ENCODE measurements at places on chromosomes 7 and 10.

DNA sequence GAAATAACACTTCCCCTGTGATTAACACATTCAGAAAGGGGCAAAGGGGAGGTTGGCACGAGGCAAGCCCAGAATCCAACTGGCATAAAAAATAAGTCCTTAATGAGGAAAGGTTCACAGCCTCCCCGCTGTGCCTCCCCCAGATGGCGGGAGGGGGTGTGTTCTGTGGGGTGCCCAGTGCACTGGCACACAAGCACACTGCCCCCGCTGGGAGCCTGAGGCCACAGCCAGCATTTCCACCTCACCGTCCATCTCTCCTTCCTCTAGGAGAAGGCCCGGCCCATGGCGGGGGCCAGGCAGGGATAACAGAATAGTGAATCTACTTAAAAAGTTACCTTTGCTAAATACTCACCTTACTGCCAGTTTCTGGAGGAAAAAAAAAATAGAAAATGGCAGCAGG is 43.2 kb downstream of the PRKAG2 start:
- DNase-seq, result no peak

- peak; percentile 13 for DNase-seq
Measured at GRCh38 chr7:32039000-32039756, 31.0 kb downstream of the PDE1C start.

DNA sequence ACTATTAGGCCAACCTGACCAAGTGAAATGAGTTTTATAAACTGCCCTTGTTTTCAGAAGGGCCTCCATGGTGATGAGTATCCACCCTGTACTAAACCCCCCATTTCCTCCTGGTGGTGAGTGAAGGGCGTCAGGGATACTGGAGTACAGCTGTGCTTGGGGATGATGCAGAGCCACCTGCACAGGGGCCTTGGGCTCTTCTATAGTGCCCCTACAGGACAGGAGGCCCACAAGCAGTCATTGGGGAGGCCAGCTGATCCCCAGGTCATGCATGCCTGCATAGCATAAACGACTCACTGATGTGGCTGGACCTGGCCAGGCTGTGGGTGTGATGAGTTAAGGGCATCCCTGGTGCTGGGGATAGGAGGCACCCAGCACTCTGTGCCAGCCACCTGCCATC is 114.1 kb upstream of the CELF2 start:
- DNase-seq, result no peak

DNA sequence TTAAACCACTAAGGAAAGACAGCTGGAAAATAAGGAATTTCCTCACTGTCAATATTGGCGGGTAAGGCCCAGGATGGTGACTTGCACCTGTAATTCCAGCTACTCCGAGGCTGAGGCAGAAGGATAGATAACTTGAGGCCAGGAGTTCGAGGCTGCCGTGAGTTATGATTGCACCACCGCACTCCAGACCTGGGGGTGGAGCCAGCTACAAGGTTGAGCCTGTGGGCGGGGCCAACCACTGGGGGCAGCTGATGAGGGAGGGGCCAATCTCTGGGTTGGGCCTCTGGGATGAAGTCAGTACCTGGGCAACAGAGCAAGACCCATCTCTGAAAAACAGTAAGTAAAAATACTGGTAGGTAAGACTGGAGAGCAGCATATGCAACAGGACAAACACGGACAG is 80.1 kb upstream of the ADO start:
- no peak for DNase-seq

- DNase-seq, result no peak
Measured at GRCh38 chr10:119518936-119519335, 23.6 kb downstream of the RGS10 start.

GRCh38 chr7:55641273-55641691 is 69.0 kb upstream of the VOPP1 start:
- peak; percentile 82 for DNase-seq

GRCh38 chr10:118592675-118593330 is 2.6 kb downstream of the PRLHR start:
- no peak for DNase-seq

- DNase-seq, result no peak
Measured at GRCh38 chr10:31383810-31384588, 65.0 kb downstream of the ZEB1 start.

- DNase-seq, result no peak
Measured at GRCh38 chr10:13917791-13918190, 331.0 kb downstream of the PRPF18 start.

DNA sequence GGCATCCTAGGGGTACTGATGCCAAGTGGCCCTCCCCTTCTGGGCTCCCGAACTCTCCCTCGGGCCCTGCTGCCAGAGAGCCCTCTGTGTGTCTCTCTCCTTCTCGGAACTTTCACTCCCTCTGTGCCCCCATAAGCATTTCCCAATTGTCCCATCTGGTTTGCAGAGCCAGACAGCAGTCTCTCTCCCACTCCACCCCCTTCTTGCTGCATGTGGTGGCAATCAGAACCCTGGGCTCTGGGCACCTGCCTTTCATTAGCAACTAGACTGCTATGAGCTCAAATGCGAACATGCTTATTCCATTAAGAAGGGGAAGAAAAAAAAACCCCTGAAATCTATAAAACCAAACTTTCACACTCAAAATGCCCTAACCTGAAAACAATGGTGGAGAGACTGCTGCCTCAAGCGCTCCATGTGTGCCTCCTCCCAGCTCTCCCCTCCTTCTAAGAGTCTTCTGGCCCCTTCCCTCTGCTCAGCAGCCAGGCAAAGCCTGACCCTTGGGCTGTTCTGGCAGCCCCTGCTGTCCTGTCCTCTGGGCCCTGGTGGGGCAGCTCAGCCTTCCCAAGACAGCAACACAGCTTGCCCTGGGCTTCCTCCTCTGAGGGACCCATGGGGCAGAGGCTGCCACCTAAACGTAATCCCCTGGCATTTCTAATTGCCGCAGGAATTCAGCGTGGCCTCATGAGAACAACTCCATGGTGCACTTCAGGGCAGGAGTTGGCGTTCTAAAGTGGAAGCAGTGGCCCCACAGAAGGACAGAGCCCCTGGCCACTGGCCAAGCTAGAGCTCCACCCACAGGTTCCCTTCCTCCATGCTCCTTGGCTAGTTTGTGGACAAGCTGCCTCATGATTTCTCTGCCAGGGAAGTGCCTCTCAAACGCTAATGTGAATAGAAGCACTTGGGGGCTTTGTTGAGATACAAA is 415.4 kb downstream of the PLXNA4 start:
- no peak for DNase-seq

DNA sequence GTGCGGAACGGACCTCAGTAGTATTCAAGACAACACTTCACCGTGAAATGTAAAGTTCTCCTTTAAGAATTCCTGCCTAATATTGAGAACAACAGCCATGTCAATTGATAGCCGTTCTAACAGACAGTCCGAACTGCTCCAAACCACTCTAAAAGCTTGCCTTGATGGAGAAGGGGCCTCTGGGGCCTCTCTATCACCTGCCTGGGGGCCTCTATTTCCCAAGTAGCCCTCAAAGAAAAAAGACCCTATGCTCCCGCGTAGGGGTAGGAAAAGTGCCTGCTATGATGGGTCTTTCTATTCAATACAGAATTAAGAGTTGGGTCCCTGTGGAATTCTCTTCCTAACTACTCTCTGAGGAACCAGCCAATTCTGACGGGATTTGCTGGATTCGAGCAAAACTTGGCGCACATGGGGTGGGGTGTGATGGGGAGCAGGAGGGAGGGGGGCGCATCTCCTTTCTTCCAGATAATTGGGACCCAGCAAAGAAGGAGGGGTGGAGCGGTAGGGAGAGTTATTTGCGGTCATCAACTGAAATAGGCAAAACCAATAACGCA is 8.3 kb upstream of the DLX6 start:
- DNase-seq, result no peak

- DNase-seq, result no peak
Measured at GRCh38 chr10:92122941-92123450, 167.9 kb downstream of the CPEB3 start.

- no peak for DNase-seq
Measured at GRCh38 chr10:34479520-34480179, 335.4 kb downstream of the PARD3 start.

GRCh38 chr10:7011994-7012393 is 398.8 kb downstream of the SFMBT2 start:
- DNase-seq, result no peak

DNA sequence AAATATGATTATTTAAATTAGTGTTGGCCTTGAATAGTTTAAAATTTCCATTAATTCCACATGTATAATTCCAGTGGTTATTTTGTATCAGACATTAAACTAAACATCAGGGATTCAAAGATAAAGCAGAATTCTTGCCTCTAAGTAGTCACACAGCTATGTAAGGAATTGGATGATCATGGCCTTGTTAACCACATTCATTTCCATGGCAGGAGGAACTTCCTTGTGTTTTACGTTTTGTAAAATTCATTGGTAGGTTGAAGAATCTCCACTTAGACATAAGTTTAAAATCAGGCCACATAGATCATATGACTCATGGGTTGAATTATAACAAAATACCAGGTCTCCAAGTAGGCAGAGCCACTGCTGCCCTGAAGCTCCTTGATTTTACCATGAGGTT is 289.7 kb downstream of the PLXDC2 start:
- no peak for DNase-seq

- DNase-seq, result no peak
Measured at GRCh38 chr7:78530351-78530750, 731.8 kb downstream of the PHTF2 start.

DNA sequence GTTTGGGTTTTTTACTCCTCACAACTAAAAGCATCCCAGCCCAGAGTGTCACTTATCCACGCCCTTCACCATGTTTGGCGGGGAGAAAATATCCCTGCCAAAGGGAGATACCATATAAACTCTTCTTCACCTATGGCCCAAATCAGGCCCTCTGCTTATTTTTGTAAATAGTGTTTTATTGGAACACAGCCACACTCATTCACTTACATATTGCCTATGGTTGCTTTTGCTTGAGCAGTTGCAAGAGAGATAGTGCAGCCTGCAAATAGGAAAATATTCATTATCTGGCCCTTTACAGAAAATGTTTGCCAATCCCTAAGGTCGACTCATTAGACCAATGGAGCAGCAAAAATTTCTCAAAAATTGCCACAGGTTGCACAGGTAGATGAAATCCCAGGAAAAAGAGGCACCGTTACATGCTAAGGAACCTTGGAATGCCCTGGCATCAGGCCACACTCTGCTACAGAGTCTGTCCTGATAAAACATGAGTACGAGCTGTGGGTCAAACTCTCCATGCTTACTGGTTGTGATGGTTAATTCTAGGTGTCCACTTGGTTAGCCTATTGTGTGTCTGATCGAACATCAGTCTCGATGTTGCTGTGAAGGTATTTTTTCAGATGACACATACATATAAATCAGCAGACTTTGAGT is 7.9 kb upstream of the RASSF4 start:
- DNase-seq, result no peak

DNA sequence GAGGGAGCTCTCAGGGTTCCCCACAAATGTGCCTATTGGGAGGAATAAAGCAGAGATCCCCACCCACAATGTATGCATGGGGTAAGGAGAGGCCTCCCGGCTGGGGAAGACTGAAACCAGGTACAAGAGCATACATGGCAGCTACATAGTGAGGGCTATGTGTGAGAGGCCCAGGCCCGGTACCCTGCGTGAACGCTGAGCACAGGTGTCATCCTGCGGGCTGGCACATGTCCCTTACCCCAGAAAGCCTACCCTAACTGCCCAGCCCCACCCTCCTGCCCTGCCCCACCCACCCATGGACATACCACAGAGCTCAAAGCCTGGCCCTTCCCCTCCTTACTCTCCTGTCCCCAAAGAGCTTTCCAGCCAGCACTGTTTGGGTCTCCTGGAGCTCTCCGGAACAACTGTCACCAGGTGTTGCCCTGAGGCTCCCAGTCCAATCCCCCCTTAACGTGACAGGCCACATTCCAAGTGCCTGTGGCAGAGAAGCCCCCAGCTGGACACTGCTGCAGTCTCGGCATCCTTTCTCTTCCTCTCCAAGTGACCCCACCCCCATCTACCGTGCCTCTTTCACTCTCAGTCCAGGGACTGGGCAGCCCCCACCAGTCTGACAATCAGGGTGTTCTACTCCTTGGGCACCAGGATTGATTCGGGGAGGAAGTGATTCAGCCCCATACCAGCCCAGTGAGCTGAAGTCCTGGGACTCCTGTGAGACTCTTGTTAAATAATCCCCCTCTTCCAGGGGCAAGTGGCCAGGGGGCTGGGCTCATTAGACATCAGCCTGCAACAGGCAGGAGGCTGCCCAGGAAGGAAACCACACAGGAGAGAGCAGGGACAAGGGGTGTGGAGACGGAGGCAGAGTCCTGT is 19.6 kb downstream of the GRID1 start:
- no peak for DNase-seq

GRCh38 chr10:13776861-13777311 is 190.1 kb downstream of the PRPF18 start:
- peak; percentile 6 for DNase-seq

- peak; percentile 23 for DNase-seq
Measured at GRCh38 chr7:16923019-16923418, 41.2 kb upstream of the AGR3 start.

GRCh38 chr7:153452661-153453060 is 599.5 kb upstream of the DPP6 start:
- no peak for DNase-seq

- DNase-seq, result peak; percentile 10
Measured at GRCh38 chr10:125549653-125550052, 133.3 kb downstream of the TEX36 start.

DNA sequence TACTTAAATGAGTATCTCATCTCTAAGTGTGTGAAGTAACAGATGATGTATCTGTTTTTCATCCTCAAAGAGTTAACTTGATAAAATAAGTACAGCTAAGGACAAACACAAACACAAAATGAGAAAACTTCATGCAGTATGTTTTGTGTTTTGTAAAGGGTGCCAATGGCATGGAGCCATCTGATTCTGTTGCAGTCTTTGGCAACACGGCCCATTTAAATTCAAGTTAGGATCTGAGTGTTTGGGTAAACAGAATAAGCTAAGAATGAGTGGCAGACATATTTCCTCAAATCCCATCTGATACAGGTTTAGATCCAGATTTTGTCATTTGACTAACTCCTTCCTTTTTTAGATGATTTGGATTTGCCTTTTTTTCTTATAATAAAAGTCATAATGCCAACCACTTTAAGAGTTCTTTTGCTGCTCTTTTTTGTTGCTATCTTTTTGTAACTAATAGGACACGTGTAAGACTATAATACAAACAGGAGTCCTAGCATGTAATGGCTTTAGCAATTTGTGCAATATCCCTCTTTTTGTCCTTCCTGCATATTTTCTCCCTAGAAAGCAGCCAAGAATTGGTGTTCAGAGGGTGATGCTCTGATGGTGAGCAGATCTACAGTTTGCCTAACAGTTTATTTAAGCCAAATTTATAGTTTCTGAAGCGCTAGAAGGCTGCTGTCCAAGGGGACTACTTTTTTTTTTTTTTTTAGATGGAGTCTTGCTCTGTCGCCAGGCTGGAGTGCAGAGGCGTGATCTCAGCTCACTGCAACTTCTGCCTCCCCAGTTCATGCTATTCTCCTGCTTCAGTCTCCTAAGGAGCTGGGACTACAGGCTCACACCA is 18.9 kb upstream of the ACTA2 start:
- no peak for DNase-seq
